Activated CD4-positive, alpha-beta T cell treated with anti-CD3 and anti-CD28 coated beads, Interleukin-2, amount 50 U/mL, for 24 hours (primary cell): ENCODE measurements at places on chromosomes 7 and 10.

DNA sequence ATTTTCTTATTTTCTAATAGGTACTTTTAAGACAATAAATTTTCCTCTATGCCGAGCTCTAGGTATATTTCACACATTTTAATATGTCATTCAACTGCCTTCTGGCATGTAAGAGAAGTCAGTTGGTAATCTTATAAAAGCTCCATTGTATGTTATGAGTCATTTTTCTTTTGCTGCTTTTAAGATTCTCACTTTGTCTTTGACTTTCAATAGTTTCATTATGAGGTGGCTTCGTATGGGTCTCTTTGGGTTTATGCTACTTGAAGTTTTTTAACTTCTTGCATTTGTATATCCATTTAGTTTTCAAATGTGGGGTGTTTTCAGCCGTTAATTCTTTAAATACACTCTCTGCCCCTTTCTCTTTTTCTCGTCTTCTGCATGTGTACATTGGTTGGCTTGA is 80.5 kb downstream of the ABCA13 start:
- DNase-seq: no peak

DNA sequence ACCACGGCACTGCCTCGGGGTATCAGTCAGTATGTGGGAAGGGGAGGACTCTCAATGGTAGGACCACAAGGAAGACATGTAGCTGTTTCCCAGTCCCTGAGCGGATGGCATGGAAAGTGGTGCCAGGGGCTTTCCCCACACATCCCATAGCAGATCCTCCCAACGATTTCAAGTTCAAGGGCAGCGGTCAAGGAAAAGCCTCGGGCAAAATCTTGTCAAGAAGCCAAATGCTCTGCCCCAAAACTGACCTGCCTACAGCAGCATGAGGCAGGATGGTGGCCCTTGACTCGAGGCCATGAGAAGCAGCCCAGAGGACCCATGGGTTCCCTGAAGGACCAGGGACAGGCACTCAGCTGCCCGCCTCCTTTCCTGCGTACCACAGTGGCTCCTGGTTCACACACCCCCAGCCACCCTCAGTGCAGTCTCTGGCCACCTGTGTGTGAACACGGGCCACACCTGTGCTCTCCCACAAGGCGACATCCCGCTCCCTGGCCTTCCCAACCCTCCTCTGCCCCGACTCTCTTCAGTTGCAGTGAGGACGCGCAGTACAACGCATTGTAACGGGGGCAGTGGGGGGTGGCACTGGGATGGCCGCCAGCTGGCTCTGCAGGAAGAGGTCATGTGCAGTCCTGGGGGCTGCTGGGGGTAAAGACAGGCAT is 43.6 kb downstream of the CTBP2 start:
- DNase-seq: no peak

DNA sequence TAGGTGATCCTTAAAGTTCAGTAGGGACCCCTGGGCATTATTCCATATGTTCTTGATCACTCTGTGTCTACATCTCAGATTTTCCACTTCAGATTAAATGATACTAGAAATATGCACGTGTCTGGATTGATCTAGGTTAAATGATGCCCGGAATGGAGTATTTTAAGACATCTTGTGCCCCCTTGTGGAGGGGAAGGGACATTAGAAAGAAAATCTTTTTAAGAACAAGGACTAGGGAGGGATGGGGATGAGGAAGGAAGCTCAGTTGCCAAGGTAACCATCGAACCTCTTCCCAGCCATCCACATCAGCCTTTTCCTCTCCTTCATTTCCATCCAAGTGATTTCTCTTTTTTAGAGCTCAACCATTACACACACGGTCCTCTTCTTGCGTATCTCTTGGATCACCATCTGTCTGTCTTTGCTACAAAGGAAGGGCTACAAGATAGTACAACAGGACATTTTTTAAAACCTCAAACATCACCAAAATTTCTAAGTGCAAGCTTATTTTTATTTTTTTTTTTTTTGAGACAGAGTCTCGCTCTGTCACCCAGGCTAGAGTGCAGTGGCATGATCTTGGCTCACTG is 40.5 kb downstream of the PRSS2 start:
- no peak for DNase-seq

DNA sequence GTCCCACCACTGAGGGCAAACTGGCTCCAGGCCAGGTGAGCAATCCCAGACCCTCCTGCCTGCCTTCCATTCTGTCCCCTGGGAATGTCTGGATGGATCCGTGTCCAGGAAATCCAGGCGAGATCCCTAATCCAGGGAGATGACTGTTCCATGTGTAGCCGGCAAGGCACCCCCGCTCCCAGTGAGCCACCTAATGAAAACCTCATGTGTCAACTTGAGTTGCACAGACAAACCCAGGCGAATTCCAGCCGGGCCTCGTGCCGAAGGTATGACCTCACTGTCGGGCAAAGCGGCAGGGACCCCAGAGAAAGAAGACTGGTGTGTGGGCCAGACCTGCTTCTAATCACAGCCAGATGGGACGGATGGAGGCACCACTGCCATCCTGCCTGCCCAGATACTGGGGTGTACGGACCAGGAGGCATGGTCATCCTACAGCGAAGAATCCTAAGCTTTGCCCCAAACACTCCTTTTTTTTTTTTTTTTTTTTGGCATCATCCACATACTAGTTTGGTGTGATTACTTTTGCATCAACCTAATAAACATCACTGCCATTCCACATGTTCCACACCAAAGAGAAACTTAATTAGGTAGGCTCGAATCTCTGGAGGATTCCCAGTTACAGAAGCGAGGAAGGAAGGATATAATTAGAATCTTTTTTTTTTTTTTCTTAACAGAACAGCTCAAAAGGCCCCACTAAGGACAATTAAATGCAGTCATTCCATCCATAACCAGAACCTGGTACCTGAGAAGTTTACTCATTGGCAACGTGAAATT is 313.1 kb downstream of the CALN1 start:
- DNase-seq: no peak

DNA sequence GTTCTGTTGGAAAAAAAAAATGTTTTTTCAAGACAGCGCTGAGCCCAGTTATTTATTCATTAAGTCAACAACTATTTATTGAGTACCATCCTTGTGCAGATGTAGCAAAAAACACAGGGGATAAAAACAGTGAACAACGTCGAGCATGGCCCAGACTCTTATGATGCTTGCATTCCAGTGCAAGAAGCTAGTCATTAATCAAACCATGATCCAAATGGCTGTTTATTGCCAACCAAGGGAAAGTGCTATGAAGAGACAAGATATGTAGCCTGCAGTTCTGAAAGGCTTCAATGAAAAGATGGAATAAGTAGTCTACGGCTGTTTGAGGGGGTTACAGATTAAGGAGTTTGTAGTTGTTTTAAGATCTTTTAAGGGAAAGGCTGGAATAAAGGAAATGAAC is 262.3 kb downstream of the NEBL start:
- no peak for DNase-seq

DNA sequence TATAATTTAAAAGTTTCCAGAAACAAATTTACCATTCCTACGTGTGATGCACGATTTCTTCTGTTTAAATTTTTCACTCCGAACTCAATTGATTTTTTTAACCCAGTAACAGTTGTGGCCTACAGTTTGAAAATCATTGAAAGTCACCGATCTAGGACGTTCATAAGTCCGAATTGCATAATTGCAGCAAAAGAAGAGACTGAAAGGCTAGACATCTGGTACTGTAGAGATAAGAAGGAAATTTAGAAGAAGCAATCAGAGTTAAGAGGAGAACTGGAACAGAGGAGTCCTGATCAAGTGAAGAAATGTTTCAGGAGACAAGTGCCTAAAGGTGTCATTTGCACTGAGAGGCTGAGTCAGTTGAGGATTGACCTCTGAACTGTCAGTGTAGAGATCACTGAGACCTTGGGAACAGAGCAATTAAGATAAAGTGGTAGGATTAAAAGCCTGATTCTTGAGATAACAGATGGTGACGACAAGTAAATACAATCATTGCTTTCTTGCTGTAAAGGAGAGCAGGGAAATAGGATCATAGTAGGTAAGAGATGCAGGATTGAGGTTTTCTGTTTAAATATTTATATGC is 73.5 kb downstream of the ZFAND4 start:
- no peak for DNase-seq

DNA sequence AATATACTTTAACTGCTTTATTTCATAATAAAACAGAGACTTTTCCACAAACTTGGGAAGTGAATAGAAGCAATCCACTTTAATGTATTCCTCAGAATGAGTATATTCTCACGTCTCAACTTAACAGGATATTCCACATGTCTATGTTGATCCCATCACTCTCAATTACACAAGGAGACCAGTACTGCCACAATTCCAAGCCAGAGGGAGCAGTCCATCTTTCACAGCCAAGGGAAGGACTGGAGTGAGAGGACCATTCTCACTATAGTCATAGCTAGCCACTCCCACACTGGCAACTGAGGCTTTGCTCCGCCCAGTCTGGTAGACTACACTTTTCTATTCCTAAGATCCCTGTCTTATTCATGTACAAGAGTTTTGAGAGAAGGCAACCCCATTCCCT is 553.9 kb downstream of the CNTNAP2 start:
- no peak for DNase-seq

DNA sequence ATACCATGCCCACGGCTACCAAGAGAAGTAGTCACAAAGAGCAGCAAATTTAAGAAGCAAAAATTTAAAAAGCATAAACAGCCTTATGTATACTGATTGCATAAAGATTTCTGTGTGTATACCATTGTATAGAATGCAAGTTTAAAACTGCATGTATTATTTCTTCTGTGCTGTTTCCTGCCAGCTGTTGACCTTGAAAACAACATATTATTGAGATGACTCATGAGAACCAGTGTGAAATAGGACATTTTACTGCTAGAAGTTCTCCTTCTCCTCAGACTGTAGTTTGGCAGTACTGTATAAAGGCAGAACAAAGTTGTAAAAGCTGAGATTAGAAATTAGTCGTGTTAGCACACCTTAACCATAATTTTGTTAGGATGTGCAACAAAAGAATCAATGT is 42.3 kb upstream of the SGCE start:
- DNase-seq: no peak

- no peak for DNase-seq
These were observed 146.3 kb upstream of the EEPD1 start for GRCh38 chr7:36006636-36007229.

DNA sequence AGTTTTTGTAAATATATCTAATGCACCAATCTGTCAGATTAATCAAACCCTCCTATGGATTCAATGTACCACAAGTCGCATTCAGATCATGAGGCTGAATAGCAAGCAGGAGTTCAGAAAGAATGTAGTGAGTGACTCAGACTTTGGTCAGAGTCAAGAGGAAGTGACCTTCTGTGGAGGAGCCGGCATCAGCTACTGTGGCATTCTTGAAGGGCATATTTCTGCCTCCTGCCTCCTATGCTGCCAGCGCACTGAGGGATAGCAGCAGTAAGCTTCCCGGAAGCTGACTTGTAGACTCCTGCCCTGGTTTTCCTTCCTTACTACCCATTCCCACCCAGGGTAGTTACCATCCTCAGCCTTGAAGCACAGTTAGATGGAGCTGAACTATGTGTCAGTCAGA is 867.5 kb downstream of the NRG3 start:
- no peak for DNase-seq

- no peak for DNase-seq
These were observed 11.8 kb upstream of the PDCD4 start for GRCh38 chr10:110859973-110860376.

DNA sequence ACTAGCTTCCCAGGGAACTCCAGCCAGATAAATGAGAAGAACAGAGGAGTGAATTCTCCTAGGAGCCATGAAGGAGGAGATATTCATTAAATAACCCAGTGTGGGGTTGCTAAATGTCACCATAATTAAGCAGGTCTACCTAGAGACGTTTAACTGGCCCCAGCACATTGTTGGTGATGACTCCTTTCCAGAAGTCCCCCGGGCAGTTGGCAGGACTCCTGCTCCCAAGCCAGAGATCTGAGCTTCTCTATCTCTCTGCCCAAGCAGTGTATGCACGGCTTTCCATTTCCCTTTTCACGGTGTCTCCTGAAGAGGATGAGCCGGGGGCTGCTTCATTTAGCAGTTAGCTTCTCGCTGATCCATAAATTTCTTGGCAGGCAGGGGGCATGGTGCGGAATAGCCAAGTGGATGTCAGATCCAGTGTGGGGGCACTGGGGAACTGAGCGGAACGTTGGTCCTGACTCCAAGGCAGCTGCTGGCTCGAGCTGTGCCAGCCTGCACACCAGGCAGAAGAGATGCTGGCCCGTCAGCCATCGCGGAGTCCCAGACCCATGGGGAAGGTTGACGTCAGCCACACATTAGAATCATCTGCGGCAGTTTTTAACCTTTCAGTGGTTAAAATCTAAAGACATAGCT is 142.0 kb upstream of the NPY start:
- DNase-seq: no peak

- DNase-seq: peak; percentile 48
These were observed 1.8 kb downstream of the SMURF1 start for GRCh38 chr7:99141841-99142726.

GRCh38 chr10:5563991-5564536 is 39.3 kb downstream of the CALML3 start:
- peak; percentile 49 for DNase-seq

DNA sequence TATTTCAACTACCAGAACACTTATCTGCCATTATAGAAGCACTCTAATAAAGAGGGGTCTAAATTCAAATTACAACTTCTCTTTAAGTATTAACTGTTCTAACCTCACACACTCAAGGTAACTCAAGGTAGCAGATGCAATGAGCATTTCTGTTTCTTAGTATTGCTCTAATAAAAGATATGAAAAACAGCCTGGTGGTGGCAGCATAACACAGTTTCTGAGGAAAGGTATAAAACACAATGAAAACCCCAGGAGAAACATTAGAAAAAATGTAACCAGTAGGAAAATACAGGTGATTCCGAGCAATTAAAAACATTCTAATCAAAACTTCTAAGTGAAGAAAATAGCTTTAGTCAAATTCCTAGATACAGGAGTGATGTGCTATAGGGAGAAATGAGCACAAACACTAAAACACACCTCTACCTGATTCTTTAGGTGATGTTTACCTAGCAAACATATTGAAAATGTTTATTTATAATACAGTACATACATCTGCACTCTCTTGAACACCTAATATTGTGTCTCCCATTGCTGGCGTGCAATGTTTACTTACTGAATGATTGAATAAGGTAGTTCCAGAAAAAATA is 3.5 kb downstream of the MKRN1 start:
- DNase-seq: no peak

DNA sequence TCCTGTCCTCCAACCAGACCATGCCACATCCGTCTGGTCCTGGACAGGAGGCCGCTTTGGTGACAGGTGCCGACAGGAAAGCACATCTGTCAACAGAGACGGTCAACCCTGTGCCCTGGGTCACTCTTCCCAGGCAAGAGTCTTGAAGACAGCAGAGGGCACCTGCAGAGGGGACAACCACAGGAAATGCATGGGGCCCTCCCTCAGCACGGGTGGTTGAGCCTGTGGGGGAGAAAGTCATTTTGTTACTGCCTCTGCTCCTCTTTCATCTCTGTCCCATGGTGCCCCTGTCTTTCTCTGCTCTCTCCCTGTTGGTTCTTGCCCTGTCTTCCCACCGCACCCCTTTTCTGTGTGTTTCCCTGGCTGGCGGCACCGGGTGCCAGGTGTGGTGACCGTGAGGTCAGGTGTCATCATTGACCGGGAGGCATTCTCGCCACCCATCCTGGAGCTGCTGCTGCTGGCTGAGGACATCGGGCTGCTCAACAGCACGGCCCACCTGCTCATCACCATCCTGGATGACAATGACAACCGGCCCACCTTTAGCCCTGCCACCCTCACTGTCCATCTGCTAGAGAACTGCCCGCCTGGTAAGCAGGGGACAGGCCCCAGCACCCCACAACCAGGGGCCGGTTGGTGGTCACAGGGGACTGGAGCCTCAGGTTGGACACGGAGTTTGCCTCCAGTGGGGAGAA is 17.6 kb upstream of the VSIR start:
- no peak for DNase-seq

- DNase-seq: no peak
These were observed 14.5 kb downstream of the GPRIN2 start for GRCh38 chr10:46541735-46542566.
